COLO829 (cell line): ENCODE measurements at places on chromosomes 2 and 18.
A peak's percentile ranks its signal among the peaks of the same experiment; 100 is the strongest.

GRCh38 chr2:192148620-192149321 lies 46.0 kb downstream of the TMEFF2 start:
- DNase-seq: peak; percentile 15

DNA sequence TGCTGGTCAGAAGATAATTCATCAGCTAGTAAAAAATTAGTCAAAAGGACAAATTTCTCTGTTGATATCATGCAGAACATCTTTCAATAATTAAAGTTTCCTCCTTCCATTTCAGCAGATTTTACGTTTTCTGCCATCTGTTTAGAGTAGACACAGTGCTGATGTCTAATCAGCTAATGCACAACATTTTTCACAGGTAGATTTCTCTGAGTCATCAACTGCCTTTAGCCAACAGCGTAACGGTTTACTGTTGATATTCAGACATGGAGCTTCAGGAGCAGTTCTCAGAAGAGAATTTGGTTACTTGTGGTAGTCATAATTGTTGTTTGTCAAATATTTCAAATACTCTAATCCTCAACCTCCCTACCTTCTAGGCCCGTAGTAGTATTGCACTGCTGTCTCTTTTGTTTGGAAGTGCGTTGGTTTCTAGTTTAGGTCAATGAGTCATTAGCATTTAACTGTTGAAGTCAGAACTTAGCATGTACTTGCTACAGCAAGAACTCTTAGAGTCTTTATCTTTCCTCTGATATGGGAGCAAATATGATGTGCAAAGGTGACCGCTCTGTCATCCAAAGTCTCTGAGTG lies 86.8 kb upstream of the TFPI start:
- DNase-seq: no peak

DNA sequence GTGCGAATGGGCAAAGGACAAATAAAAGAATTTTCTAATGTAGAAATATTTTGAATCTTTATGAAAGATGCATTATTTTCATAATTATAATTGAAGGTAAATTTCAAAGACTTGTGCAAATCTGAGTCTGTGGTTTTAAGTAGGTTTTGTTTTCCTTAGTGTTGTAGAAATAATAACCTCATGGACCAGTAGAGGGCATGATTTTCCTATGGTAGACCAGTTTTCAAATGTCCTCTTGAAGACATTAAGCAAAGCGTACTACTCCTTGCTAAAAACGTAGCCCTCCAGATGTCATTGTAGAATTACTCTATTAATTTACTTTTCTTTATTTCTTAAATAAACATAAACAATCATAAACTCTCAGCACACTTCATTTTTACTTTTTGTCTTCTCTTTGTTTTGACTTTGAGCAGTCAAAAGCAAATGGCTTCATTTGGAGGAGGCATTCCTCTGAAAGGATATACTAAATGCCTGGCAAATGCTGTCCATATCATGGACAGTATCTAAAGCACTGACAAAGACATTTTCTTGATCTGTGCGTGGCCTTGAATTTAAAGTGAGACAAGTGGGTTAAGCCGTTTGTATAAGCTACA lies 85.8 kb upstream of the FAM237A start:
- DNase-seq: peak; percentile 20

- DNase-seq: no peak
Observed at GRCh38 chr2:124039762-124040291, 14.7 kb downstream of the CNTNAP5 start.

DNA sequence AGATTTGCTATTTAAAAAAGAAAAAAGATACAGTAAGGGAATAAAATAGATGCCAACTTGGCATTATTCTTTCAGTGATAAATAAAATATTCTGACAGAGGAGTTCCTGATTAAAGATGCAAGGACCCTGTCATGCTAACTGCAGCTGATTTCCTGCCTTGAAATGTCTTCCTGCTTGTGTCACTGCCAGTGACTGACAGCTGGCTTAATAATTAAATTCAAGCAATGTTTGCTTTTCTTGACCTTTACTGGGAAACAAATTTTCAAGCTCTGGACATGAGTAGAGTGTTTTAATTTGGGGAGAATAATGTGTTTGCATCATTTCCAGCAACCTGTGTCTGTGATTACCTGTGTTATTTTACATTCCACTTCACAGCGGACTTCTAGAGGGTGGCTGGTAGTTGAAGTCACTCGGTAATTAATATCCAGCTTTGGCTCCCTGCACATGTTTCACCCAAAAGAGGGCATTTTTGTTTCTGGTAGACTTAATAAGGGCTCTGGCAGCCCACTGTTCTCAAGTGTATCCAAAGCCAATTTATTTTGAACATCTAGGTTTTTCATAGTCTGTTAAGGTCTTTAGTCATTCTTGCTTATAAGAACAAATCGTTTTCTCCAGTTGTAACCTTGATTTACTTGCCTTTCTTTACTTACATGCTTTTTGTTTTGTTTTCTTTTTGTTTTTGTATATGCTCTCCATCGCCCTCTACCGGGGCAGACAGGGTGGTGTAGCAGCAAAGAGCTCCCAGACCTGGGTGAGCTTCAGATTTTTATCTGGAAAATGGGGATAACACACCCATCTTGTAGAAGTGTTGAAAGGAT lies 48.5 kb upstream of the PROKR1 start:
- peak; percentile 25 for DNase-seq

GRCh38 chr2:218257390-218257981 lies 3.3 kb upstream of the GPBAR1 start:
- DNase-seq: peak; percentile 40
